IMR-90 (cell line): ENCODE measurements at places on chromosomes 6 and 20. TPM values are rescaled to one million over a fixed set of nuclear protein-coding genes. Genes with fewer than 3 reads are reported as not detected.

- H3K36me3 ChIP-seq: no peaks in the 10 kb centered on the region
- DNase-seq: peak; percentile 12
- no peak overlapping the region for H3K27ac ChIP-seq
- peaks cover 5% of the 10 kb centered on the region for H3K27me3 ChIP-seq
- H3K4me1 ChIP-seq: peaks cover 3% of the 10 kb centered on the region; the same call in 1 of the 2 replicates
Observed at GRCh38 chr6:170279977-170280688, 10.7 kb downstream of the DLL1 start.

GRCh38 chr6:21390532-21391213 is 202.9 kb upstream of the SOX4 start:
- H3K36me3 ChIP-seq: no peaks in the 10 kb centered on the region
- H3K27ac ChIP-seq: no peak overlapping the region

GRCh38 chr6:89763550-89763949 is 56.0 kb downstream of the MDN1 start:
- H3K4me3 ChIP-seq: no peak overlapping the region
- no peaks in the 10 kb centered on the region for H3K27me3 ChIP-seq
- H3K27ac ChIP-seq: no peak overlapping the region
- H3K4me1 ChIP-seq: no peaks in the 10 kb centered on the region
- peaks cover 11% of the 10 kb centered on the region for H3K36me3 ChIP-seq
- DNase-seq: peak; percentile 68

The RAE1 gene
- total RNA-seq: 32.5 and 32.8 TPM in 2 replicates

The TUBB1 gene
- not detected in 2 replicates for total RNA-seq
